Stimulated activated CD4-positive, alpha-beta T cell treated with anti-CD3 and anti-CD28 coated beads, Interleukin-1b, Interleukin-23, amount 100 ng/mL, for 4 hours (primary cell): ENCODE measurements at places on chromosomes 16 and 17.

- DNase-seq, result no peak
Observed at GRCh38 chr17:60604686-60605334, 4.8 kb downstream of the PPM1D start.

- DNase-seq, result no peak
Observed at GRCh38 chr17:57999496-58000017, 7.5 kb downstream of the SRSF1 start.

- DNase-seq, result no peak
Observed at GRCh38 chr17:3986939-3987335, 22.7 kb upstream of the ATP2A3 start.

DNA sequence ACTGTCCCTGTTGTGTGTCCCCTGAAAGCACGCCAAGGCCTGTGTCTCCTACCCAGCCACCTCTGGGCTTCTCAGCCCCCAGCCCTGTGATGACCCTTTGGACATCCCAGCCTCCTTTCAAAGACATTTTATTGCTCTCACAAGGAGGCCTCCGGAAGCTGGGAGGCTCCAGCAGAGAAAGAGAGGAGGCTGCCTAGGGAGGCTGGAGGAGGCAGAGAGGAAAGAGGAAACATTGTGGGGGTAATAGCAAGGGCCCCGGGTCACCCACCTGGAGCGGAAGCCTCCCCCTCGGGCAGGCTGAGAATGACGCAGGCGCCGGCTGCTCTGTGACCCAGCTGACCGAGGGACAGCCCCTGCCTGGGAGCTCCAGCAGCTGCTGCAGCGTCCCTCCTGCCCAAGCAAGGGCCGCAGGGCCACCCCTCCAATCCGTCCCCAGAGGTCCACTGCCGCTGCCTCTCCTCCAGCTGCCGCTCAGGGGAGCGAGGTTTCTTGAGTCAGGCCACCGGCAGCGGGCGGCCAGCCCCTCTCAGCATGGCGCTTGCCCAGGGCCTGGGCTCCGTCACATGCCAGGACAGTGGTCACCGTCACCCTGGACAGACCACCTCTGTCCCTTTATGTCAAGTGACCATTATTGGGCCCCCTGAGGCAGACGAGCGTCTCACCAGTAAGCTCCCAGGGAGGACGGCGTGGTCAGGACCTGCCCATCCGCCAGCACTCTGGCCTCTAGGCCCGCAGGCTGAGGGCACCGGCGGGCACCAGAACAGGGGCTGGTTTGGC, 29.3 kb downstream of the ACTG1 start:
- DNase-seq, result no peak

DNA sequence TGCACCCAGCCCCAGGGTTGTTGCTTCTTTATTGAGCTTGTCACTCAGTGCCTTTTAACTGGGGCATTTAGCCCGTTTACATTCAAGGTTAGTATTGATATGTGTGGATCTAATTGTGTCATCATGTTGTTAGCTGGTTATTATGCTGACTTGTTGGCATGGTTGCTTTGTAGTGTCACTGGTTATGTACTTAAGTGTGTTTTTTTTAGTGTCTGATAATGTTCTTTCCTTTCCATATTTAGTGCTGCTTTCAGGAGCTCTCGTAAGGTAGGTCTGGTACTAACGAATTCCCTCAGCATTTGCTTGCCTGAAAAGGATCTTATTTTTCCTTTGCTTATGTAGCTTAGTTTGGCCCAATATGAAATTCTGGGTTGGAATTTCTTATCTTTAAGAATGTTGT, 33.5 kb downstream of the NF1 start:
- no peak for DNase-seq

DNA sequence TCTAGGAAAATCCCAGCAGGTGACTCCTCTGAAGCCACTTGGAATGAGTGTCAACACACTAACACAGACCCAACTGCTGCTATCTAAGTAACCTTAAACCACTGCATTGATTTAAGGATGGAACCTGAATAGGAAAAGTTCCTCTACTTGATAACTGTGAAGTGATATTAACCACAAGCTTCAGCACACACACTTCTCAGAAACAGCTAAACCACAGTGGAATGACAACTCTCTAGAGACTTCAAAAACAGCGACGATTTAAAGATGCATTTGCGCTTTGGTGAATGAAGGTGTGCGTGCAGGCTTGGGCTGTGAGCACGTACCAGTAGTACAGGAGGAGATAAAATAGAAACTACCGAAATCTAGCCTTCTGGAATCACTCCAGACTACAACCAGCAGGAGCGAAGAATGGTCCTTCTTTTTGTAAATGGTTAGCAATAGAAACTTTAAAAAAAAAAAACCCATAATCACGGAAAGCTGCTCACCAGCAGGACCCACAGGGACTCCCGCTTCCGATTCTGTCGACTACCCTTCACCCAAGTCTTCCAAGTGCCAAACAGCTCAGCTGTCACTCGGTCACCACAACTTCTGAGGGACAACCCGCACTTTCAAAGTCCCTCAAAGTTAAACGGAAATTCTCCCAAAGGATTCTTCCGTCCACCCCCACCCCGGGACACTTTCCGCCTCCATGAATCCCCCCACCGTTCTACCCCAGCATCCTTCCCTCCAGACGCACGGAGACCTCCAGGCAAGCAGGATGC, 137.7 kb upstream of the CORO6 start:
- peak; percentile 7 for DNase-seq

GRCh38 chr17:29237476-29238132, 9.1 kb upstream of the CRYBA1 start:
- no peak for DNase-seq

DNA sequence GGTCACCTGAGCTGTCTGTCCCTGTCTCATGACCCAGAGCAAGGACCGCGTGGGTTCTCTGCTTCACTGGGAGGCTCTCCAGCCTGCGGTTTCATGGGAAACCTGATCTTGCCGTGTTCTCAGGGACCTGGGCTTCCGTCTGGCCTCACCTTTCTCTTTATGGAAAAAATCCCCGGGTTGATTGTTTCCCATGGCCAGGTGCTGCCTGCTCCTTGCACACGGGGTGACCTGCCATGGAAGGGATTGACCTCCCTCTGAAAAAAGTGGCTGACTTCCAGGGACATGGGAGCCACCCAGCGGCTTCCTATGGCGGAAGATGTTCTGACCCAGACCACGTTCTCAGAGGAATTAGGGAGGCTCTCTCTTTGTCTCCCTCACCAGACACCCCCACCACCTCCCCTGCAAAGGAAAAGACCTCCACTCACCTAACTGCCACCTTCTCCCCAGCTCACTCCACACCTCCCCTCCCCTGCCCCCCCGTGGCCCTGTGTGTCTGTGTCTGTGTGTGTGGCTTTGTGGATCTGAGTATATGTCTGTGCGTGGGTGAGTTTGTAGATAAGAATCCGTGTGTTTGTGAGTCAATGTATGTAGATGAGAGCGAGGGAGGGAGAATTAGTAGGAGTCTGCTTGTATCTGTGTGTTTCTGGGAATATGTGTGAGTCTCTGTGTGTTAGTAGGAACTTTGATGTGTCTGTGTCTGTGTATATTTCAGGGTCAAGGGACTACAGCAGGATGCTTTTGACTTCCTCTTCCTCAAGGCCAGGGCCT, 154.6 kb downstream of the NTN1 start:
- DNase-seq, result no peak

GRCh38 chr16:29858149-29858849, 4.7 kb downstream of the CDIPT start:
- DNase-seq, result no peak

- DNase-seq, result no peak
Observed at GRCh38 chr17:62866471-62866870, 58.4 kb upstream of the MARCHF10 start.

DNA sequence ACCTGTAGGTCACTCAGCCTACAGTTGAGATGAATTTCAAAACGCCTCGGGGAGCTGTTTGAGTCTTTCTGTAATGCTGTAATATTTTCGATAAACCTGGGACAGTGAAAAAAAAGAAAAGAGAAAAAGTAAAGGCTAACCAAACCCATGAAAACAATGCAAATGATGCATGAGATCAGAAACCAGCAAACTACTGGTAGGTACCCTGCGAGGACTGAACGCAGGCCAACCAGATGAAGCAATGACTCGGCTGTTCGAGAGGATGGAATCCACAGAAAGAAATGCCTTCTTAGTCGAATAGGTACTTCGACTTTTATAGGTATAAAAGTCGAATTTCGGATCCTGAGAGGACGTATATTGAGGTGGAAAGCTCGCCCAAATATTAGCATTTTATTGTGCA, 509 bp upstream of the ATAD5 start:
- DNase-seq, result no peak

DNA sequence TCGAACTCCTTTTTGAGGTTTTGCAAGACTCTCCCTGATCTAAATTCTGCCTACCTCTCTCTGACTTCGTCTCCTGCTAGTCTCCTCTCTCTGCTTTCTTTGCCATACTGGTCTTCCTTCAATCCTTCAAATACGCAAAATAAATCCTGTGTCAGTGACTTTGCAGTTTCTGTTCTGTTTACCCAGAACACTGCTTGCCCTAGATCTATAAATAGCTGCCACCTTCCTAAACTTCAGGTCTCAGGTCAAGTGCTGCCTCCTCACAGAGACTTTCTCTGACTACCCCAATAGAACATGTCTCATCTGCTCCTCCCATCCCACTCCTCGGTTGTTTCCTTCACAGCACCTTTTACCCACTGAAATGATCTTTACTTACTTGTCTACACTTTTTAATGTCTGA, 78.9 kb downstream of the TRIM37 start:
- no peak for DNase-seq

GRCh38 chr17:62111562-62112171, 46.6 kb upstream of the MED13 start:
- no peak for DNase-seq

GRCh38 chr16:75203096-75203495, 3.9 kb downstream of the CTRB2 start:
- no peak for DNase-seq

- DNase-seq, result no peak
Observed at GRCh38 chr17:80122026-80122575, 20.7 kb downstream of the GAA start.

DNA sequence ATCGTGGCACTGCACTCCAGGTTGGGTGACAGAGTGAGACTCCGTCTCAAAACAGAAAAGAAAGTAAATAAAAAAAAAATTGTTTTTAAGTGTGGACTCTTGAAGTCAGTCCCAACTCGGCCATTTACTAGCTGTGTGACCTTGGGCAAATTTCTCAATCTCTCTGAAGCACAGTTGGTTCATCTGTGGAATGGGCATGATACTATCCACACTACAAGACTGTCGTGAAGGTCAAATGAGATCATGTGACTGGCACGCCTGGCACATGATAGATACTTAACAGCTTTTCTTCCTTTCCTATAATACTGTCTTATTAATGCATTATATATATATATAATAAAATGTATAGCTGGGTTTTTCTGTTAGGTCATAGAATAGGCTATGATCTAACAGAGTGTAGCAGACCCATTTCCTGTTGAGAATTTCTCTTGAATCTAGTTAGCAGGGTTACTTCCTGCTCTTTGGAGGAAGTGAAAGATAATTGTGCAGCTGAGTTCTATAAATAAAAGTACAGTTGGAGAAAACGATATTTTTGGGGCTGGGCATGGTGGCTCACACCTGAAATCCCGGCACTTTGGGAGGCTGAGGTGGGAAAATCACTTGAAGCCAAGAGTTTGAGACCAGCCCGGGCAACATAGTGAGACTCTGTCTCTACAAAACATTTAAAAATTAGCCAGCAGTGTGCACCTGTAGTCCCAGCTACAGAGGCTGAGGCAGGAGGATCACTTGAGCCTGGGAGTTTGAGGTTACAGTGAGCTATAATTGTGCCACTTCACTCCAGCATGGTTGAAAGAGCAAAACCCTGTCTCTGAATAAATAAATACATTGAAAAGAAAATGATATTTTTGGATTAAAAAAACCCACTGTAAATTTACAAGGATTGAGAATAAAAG, 7.3 kb downstream of the MILR1 start:
- no peak for DNase-seq

DNA sequence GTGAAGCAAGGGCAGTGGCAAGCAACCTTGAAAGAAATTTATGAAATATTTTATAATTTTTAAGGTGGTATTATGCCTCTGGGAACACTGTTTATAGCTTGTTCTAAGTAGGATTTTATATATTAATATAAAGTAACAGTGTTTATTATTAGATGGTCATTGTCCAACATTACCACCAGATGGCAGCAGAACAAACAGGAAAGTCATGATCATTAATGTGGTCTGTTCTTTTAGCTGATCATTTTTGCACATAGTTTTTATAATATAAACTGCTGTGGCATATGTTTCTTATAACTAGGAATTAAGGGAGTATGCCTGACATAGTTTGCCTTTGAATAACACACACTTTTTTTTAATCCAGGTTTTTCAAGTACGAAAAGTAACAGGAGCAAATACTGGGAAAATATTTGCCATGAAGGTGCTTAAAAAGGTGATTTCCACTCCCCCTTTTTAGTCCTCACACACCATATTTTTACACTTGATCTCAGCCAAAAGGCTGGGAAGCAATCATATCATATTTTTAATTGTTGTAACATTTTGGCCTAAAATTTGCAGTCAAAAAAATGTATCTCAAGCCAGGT, 21.4 kb downstream of the RPS6KB1 start:
- no peak for DNase-seq

GRCh38 chr17:57888311-57889216, 38.7 kb upstream of the MRPS23 start:
- DNase-seq, result no peak

DNA sequence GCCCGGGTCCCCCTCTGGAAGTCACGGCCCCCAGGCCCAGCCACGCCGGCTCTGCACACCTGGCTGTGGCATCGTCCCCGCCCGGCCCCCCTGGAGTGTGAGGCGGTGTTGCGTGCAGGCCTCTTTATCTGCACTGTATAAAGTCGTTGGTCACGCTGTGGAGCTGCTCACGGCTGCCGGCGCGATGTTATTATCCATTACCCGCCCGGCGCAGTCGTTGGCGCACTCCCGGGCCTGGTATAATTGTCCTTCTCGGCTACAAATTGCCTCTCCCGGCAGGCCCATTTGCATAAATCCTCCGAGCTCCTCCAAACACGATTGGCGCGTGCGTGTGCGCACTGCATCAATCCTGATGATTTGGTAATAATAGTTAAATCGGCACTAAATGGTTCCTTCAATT, 57.8 kb downstream of the BAHCC1 start:
- no peak for DNase-seq

DNA sequence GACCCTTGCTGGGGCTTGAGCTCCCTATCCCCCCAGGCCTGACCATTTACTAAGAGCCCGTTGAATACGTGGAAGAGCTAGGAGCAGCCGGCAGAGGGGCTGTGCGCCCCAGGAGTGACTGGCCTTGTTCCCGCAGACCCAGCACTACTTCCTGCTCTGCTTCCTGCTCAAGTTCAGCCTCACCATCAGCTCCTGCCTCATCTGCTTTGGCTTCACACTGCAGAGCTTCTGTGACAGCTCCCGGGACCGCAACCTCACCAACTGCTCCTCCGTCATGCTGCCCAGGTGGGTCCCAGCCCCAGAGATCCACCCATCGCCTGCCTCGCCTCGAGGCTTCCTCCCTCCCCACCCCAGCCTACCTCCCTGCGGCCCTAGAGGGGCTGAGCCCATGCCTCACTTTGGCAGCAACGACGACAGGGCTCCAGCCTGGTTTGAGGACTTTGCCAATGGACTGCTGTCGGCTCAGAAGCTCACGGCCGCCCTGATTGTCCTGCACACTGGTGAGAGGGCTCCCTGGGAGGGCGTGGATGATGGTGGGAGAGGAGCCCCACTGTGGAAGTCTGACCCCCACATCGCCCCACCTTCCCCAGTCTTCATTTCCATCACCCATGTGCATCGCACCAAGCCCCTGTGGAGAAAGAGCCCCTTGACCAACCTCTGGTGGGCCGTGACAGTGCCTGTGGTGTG, 17.2 kb downstream of the CASKIN2 start:
- no peak for DNase-seq
